ENCODE measurements at places on chromosomes 2 and 18.

DNA sequence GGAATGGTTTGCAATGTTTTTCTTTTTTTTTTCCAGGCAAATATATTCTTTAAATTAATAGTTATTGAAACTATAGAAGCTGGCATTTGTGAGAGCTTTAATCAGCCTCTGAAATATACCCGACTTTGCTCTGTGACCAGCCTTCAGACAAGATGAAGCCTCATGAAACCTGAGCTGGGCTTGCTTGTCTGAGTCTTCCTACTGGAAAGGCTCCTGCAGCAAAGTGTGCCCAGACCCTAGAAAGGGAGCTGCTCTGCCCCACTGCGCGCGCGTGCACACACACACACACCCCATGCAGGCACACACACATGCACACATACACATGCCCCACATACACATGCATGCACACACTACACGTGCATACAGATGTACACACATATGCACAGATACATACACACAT is 203.3 kb upstream of the NT5C1B start:
- no peak for DNase-seq

DNA sequence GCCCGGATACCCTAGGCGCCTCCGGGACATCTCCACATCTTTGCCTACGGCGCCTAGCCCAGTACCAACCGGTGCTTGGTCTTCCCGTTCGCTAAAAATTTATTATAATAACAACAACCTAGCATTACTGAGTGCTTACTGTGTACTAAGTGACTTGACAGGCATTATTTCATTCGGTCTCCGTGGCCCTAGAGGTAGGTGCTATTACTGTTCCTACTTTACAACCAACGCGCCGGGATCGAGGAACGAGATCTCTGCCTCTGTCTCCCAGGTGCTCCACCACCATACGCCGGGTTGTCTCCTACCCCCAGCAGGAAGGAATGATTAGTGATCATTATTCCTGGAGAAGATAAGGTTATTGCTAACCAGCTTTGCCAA is 657 bp upstream of the BIN1 start:
- no peak for DNase-seq

- no peak for DNase-seq
These were observed 315.5 kb downstream of the RPRM start for GRCh38 chr2:153163055-153163454.

- no peak for DNase-seq
These were observed 12.0 kb downstream of the DSG1 start for GRCh38 chr18:31329787-31330438.

- no peak for DNase-seq
These were observed 504.7 kb downstream of the ERBB4 start for GRCh38 chr2:212033888-212034287.

- no peak for DNase-seq
These were observed 292.5 kb upstream of the HDAC4 start for GRCh38 chr2:239693330-239693729.

- DNase-seq = no peak
These were observed 3.4 kb downstream of the COLEC11 start for GRCh38 chr2:3598197-3598910.

DNA sequence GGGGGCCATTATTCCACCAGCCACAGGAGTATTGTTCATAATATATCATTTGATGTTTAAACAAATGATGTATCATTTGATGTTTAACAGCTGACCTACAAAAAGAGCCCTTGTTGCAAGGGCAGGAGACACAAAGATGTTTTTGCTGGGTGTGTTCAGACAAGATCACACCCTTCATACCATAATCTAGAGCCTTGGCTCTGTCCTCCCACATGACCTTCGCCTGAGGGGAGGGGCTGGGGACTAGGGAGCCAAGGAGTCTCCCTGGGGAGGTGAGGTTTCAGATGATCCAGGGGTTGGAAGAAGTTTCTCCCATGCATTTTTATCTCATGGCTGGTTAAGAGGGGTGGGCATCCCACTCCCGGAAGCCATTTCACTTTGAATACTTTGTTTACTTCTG is 33.5 kb downstream of the CDC42EP3 start:
- DNase-seq = no peak

DNA sequence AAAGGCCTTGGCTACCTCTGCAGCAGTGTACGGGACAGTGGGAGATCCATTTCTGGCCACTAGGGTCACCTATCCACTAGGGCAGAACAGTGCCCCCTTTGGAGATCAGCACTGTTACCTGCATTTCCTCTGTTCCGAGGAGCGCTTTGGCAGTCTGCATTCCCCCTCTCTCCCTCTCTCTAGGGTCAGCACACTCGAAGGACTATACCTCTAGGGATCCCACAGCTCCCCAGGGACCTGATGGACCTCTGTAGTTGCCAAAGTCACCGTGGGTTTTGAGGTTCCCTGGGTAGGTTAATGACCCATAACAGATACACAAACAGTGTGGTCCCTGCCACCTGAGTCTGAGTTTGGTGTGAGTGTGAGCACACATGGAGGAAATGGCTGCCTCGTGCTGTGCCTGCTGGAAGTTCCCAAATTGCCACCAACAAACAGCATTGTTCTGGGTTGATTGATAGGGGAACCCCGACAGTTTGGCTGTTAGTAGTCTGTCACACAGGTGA is 99.8 kb upstream of the VWC2L start:
- no peak for DNase-seq

DNA sequence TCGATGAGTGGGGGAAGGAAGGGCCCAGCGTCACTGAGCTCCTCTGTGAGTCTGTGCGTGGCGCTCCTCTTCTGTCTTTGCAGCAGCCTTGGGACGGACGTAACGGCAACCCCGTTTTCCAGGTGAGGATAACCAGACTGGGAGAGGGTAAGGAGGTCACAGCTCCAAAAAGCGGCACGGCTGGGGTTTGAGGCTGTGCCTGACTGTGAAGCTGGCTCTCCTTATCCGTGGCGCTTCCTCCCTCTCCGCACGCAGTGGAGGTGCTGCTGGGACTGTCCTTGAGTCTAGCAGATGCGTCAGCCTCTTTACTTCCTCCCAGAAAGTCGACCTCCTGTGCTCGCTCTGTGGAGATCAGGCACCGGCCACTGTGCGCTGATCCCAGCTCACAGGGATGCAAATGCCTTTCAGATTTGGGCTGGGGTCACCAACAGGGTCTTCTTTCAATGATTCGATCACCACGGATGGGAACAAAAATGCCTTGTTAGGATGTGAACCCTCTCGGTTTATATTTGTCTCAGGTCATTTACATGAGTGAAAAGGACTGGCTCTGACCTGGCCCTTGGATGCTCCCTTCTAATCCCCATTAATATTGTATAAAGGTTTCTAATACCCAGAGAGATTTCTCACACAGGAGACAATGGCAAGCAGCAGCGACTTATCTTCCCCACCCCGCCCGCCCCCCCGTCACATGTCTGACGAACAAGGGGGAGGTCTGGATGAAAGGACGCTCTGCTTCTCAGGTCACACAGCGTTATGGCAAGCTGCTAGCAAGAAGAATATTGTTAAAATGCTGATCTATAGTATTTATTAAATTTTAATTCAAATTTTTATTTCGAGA is 30.1 kb upstream of the E2F6 start:
- no peak for DNase-seq

DNA sequence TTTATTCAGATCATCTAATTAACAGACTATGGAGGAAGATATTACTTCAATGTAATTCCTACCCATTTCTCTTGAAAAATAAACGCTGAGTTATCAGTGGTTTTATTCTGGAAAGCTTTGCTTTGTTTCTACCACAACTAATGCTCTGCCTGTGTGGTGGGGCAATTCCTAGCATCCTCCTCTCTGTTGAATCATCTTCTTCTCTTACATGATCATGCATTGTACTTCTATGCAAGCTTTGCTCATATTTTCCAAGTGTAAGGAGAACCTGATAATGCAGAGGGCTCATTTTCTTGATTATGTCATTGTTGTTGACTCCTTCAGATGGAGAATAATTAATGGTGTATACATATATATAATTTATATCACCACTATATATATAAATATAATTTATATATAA is 46.7 kb downstream of the CCDC195 start:
- DNase-seq = no peak

GRCh38 chr2:183375821-183376220 is 251.6 kb downstream of the NUP35 start:
- no peak for DNase-seq

DNA sequence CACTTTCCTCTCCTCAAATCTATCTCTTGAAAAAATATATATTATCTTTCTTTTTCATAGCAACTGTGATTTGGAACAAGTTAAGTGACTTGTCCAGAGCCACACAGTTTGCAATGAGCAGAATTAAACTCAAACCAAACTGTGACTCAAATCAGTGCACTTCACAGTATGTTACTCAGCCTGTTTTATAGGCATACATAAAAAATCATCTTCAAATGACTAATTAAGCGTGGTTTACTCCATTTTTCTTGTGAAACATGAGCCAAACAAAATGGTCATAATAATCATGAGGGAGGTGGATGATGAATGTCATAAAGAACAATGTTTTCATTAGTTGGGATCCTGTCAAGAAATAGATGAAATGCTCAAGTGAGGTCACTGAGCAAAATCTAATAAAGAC is 6.1 kb upstream of the CCDC178 start:
- no peak for DNase-seq

DNA sequence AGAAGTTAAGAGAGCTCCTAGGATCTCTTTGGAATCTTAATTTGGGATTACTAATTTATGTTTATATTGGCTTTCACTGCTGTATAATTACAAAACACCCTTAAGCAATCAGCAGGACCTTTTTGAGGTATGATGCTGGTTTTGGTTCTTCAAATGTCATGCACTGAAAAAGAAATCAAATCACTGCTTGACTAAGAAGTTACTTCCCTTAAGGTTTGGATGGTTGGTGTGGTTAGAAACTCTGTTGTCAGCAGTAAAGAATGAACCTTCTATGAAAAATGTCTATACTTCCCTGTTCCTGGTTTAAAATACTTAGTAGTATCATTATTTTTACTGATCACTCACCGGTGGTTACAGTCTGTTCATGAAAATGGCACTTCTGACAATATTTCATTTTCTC is 5.5 kb downstream of the COLEC12 start:
- no peak for DNase-seq

GRCh38 chr18:41466436-41467160 is 488.4 kb upstream of the PIK3C3 start:
- DNase-seq = no peak

GRCh38 chr2:155145758-155146229 is 447.3 kb downstream of the KCNJ3 start:
- no peak for DNase-seq

DNA sequence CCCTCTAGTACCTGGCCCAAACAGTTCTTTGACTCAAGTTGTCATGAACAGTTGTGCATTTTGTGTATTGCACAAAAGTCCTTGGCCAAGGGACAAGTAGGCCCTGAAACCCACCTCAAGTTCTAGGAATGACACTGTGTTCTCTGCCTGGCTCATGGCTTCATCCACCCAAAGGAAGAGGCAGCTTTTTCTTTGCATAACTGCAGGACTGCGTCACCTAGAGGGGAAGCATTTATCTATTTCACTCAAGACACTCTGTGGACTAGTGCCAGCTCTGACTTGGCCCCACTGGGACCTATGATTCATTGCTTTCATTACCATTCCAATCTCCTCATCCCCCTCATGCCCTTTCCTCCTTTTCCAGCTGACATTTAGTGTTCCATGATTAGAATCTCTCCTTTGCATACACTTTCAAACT is 119.3 kb upstream of the SIX2 start:
- no peak for DNase-seq

DNA sequence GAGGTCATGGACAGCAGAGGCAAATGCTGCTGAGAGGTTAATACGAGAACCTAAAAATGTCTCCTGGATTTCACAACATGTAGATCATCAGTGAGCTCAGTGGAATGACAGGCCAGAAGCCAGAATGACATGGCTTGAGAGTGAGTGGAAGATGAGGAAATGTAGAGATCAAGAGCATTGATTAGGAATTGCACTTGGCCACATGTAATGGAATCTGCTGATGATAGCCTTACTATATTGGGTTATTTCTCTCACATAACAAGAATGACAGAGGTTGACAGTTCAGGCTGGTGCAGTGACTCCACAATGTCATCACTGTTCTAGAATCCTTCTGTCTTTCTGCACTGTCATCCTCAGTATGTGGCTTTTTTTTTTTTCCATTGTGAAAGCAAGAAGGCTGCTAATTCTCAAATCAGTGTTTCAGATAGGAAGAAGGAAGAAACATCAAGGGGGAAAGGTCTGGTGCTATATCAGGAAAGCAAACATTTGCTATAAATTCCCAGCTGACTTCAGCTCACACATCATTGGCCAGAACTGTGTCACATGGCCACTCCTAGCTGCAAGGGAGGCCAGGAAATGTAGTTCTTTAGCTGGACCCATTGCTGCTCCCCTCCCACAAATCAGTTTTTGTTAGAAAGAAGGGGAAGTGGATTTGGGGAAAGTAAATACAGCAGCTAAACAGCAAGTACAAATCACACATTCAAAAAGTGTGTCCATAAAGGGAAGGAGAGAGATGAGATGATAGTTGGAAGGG is 127.2 kb downstream of the FAM161A start:
- DNase-seq = no peak

DNA sequence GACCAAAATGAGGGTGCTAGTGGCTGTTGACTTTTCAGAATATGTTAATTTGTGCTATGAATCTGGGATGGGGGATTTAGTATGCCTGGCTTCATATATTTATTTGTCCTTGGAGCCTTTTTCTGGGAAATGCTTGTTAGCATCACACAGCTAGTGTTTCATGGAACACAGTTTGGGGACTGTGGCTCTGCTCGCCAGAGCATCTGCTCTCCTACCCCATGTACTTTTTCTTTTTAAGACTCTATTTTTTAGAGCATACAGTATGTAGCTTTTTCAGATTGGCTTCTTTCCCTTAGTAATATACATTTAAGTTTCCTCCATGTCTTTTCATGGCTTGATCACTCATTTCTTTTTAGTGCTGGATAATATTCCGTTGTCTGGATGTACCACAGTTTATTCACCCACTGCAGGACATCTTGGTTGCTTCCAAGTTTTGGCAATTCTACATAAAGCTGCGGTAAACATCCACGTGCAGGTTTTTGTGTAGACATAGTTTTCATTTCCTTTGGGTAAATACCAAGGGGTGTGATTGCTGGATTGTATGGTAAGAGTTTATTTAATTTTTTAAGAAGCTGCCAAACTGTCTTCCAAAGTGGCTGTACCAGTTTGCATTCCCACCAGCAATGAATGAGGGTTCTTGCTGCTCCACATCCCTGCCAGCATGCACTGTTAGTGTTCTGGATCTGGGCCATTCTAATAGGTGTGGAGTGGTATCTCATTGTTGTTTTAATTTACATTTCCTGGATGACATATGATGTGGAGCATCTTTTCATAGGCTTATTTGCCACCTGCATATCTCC is 44.1 kb downstream of the EFR3B start:
- no peak for DNase-seq

DNA sequence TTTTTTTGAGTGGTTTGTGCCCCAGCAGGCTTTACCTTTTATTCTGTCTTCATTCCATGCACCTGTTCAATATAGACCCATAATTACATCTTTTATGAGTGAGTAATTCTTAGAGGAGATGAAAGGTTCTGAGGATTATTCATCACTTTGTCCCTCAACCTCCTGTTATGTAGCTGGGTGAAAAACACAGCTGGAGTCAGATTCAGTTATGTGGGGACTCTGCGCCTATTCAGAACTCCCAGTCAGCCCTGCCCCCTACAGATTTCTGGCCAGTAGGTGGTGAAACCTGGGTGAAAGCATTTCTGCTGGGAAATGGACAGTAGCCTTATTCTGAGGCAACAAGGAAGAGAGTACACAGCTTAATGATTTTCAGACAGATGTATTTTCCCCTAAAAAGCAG is 107.8 kb downstream of the MGAT5 start:
- DNase-seq = no peak

GRCh38 chr2:23420840-23421476 is 36.0 kb downstream of the KLHL29 start:
- DNase-seq = no peak

Measured in T-helper 22 cell (primary cell).